Hematopoietic multipotent progenitor cell treated with erythropoietin and hydrocortisone succinate and interleukin-3 and kit ligand, for 6 days (in vitro differentiated cells): ENCODE measurements at places on chromosomes 6 and 20.

DNA sequence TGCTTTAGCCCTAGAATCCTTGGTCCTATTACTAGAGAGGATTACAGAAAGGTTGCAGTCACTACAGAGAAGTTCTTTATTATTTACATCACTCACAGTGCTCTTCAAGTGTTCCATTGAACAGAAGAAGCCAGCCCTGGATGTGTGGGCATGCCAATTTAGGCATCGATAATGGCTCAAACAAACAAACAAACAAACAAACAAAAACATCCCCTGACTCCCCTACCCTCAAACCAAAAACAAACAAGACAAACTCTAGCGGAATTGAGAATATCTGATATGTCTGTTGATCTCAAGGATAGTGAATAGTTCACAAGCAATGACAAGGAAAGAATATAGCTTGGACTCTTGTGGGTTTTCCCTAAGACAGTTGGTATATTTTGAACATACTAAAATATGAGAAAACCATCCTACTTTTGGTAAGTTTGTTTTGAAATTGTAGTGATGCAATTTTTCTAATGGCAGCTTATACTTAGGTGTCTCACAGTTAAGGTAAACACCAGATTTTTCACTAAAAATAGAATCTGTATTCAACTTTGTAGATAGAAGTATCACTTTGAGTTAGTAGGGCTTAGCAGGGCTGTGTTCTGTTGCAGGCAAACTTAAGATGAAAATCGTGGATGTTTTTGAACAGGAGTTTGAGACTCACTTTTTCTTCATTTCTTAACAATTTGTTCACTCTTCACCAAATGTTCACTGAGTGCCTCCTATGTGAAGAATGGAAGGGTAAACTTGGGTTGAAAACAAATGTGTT, 92.8 kb upstream of the FAM184A start:
- DNase-seq = no peak

DNA sequence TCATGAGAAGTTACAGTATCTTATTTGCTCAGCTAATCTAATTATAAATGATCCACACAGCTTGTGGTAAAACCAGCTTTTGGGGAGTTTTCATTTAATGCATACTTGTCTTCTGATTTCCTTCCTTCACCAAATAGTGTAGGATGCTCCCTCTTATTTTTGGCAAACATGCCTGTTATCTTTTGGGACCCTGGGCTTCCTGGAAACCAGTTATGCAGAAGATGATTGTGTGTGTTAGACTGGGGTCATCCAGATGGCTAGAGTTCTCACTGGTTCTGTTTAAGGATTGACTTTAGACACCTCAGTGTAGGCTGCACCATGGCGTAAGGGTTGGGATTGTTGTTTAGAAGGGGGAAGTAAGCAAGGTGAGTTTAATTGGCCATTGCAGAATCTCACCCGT, 61.3 kb downstream of the PTPN1 start:
- DNase-seq = no peak

DNA sequence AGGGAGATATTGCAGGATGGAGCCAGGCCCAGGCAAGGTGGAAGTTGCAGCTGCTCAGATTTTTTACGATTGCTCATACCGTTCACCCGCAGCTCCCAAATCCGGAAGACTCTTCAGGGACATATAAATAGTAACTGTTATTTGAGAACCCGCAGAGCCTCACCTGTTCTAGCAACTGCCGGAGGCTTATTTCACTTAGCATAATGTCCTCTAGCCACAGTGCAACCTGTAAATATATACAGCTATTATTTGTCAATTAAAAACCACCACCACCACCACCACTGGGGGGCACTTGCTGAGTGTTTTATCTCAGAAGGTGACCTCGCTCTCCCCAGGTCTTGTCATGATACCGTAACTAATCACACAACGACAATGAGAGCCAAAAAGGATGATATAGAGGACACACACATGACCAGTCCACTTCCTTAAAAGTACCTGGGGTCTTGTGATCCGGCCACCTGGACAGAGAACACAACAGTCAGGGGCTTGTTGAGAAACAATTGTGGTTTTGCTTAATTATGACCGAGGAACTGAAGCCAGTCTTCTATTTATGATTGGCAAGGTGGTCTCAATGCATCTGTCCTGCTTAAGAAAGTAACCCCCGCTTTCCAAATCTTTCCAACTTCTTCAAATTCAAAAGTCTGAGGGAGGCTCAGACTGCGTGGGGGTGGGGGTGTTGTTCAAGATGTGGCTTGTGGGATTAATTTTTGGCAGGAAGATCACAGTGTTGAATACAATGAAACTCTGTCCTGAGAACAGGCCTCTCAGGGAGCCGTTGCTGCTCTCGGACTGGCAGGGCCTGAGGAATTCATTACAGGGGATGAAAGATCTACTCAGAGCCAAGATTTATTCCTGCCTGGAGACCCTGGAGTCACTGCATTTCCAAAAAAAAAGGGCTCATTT, 107.7 kb upstream of the PRND start:
- peak; percentile 88 for DNase-seq

DNA sequence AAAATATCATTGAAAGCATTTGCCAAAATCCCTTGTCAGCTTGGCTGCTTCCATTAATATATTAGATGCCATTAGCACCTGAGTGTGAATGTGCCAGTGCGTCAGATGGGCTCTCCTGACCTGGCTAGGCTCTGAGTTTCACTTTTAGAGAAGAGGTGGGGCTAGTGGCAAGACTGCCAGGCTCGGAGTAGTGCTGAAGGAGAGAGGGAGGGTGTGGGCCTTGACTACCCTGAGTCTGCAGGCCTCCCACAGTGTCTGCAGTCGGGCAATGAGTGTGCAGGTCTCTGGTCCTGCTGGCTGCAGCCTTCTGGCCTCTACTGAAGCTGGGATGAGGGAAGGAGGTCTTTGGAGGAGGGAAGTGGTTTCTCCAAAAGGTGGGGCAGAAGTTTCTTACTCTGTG, 34.6 kb upstream of the PNPLA1 start:
- peak; percentile 42 for DNase-seq

- DNase-seq = peak; percentile 89
These were observed 228.6 kb upstream of the JARID2 start for GRCh38 chr6:15017261-15017660.

DNA sequence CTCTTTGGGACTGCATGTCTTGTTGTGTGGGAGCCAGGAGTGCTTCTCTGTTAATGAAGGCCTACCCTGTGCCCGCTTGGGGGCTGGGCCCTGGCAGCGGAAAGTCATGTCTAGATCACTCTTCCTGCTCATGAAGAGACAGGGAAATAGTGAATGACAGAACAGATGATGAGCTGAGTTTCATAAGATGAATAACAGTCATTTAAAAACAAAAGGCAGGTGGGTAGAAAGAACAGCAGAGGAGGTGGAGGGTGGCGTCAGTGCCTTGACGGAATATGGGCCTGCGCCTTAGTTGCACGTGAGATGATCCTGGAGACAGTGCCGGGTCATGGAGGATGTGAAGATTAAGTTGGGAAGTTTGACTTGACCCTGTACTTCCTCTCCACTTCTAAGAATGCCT, 85.5 kb downstream of the ARID1B start:
- no peak for DNase-seq

GRCh38 chr6:93433592-93433991, 14.2 kb upstream of the EPHA7 start:
- no peak for DNase-seq

DNA sequence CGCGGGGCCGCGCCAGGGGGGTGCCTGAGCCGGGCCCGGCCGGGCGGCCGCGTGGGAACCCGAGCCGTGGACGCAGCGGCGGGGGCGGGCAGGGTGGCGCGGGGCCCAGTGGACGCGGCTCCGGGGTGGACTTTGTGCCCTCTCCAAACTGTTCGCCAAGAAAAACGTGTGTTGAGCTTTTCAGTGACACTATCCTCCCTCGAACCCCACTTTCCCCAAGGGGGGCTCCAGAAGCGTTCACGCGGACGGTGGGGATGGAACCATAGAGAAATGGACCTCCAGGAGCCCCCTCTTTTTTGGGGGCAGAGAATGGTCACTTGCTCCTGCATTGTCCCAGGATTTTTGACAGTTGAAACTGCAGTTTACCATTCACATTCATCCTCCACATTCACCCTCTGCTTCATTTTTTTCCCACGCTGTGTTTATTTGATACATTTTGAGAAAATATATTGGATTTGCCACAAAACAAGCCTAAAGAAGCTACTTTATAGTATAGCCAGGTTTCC, 2.9 kb upstream of the HIVEP1 start:
- peak; percentile 35 for DNase-seq

GRCh38 chr6:5085648-5086293, 630 bp downstream of the PPP1R3G start:
- DNase-seq = peak; percentile 31

DNA sequence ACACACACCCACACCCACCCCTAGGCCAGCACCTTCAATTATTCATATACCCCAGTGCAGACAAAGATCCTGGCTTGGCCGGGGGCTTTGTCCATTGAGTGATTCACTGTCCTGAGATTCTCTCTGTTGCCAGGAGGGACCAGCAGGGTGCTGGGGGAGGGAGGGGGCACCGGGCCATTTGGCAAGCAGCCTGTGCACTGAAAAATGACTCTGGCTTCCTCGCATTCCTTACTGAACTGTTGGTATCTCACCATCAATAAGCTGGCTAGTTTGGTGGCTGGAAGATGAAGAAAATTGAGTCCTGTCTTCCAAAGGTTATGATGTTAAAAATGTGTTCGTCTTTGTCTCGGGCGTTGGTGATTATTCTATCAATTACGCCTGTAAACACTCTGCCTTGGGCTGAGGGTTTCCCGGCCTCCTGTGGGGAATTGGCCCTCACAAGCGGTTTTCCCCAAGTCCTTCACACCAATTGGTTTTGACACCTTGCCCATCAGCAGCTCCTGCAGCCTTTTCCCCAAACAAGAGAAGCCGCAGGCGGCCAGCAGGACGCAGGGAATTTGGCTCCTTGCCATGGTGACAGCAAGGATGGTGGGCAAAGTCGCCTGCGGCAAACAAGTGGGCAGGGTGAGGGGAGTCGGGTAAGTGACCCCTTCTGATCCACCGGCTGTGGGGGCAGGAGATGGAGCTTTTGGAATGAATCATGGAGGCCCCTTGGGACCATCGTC, 4.9 kb downstream of the VSTM2L start:
- DNase-seq = no peak

- no peak for DNase-seq
These were observed 68.5 kb downstream of the DNAH8 start for GRCh38 chr6:38783443-38784228.

GRCh38 chr6:148891405-148891783, 144.6 kb downstream of the UST start:
- DNase-seq = no peak

DNA sequence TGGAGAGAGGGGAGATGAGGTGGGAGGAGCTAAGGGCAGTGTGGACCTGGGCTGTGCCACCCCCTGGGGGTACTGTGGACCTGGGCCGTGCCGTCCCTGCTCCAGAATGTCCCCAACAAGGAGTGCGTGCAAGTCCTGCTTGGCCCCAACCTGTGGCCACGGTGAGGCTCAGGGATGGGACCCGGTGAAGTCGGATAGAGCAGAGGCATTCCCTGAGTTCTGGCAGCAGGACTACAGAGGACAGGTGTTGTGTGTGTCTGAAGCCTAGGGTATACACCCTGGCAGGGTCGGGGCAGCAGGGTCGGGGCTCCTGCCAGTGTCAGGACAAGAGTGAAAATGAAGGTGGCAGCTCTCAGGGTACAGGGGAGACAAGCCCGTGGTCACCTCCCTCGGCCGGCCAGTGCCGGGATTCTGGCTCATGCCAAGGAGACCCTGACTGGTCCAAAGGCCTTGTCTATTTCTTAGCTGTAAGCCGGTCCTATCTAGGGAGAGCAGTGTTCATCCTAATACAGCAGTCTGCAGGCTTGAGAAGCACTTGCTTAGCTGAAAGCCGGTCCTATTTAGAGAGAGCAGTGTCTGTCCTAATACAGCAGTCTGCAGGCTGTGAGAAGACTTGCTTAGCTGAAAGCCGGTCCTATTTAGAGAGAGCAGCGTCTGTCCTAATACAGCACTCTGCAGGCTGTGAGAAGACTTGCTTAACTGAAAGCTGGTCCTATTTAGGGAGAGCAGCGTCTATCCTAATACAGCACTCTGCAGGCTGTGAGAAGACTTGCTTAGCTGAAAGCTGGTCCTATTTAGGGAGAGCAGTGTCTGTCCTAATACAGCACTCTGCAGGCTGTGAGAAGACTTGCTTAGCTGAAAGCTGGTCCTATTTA, 95.9 kb downstream of the SMOC2 start:
- DNase-seq = no peak

DNA sequence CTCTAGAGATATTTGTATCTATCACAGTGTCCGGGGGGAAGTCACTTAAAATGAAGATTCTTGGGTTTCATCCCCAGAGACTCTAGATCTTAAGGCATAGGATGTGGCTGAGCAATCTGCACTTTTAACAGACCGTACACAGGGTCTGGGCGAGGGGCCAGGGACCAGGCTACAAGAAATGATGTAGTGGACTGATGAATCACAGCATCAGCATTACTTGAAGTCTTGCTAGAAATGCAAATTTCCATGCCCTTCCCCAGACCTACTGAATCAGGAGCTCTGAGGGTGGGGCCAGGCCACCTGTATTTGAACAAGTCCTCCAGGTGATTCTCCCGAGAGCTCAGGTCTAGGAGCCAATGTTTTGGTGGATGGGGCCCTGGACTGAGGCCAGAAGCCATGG, 168.4 kb downstream of the DOK5 start:
- no peak for DNase-seq

- DNase-seq = no peak
These were observed 17.1 kb downstream of the GFRA4 start for GRCh38 chr20:3646067-3646440.

- peak; percentile 14 for DNase-seq
These were observed 28.6 kb downstream of the C6orf89 start for GRCh38 chr6:36914227-36914794.

GRCh38 chr20:59661153-59661552, 56.8 kb downstream of the PHACTR3 start:
- no peak for DNase-seq

DNA sequence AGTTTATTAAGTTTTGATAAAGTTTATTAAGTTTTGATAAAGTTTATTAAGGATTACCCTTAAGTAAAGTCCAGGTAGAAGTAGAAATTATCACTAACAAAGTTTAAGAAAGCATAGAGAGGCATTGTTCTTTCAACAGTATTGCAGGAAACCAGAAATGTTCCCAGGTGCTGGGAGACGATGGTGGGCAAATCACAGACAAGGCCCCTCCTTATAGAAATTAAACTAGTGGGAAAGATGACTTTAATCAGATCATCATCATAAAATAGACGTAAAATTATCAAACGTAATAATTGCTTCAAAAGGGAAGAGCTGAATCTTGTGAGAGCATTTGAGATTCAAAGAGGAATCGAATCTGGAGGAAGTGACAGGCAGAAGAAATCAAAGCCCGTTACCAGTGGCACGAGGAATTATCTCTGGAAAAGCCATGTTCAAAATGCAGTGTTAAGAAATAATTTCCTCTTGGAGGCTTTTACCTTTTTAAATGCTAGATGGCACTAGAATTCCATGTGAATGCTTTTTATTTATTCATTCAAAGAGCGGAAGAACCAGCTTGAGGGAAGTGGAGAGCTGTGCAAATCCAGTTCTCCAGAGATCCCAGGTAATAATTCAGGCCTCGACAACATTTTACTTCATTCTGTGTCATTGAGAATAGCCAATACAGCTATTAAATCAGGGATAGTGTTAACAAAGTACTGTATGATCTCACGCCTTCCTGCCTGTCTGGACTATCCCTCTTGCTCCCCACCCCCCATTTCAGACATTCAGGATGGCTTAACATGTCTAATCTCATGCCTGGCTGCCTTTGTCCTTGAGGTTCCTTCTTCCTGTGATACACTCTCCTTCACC, 1.0 kb upstream of the APMAP start:
- peak; percentile 51 for DNase-seq

- no peak for DNase-seq
These were observed 28.6 kb upstream of the OGFRL1 start for GRCh38 chr6:71259888-71260604.
